Right lung (tissue), 10 donors: ENCODE measurements at places on chromosomes 2 and 18.

- DNase-seq = no peak
Measured at GRCh38 chr2:28678944-28679343, 72.7 kb upstream of the PPP1CB start.

- DNase-seq = no peak
Measured at GRCh38 chr18:28837100-28837499, 660.2 kb upstream of the CDH2 start.

DNA sequence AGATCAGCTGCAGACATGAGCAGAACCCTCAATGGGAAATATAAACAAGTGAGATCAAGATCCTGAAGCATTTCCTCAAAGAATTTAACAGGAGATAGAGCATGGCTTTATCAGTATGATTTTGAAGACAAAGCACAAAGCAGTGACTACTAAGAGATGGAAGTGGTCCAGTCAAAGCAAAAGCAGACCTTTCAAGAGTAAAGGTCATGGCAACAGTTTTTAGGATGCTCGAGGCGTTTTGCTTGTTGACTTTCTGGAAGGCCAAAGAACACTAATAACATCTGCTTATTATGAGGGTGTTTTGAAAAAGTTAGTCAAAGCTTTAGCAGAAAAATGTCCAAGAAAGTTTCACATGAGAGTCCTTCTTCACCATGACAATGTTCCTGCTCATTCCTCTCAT, 128.5 kb downstream of the KCNE4 start:
- no peak for DNase-seq

DNA sequence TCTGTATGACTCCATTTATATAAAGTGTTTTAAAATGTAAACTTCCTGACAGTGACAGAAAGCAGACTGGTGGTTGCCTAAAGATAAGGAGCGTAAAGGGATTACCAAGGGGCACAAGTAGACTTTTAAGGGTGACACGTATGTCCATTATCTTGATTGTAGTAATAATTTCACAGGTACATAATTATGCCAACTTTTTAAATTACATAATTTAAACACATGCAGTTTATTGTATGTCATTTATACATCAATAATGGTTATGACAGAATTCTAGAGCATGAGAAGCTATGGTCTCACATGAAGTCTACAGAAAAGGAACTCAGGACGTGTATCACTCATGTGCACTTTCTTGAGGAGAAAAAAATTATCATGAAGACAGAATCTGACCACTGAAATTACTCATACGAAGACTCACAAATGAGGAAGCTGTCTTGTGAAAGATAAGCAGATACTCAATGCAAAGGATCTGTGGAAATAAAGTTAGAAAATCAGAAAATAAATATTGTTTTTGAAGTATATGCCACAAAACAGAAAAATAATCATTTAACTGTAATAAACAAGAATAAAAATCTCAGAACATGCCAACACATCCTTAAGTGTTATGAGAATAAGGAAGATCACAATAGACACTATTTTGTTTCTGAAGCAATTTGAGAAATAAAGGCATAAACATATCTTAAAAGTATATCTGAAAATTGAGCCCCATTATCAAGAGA, 84.4 kb downstream of the TMEM131 start:
- no peak for DNase-seq

DNA sequence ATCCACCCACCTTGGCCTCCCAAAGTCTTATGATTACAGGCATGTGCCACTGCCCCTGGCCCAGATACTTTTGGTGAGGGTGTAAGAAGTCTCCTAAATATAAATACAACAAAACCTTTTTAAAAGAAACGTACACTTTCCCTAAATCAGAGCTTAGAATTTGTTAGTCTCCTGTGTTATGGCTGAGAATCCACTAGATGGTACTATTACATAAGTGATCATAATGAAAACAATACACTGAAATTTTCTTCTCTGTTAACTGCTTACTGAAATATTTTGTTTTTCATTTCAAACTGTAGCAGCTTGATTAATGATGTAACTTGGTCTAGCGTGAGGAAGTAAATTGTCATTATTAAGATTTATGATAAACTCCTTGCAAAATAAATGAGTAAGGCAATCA, 74.8 kb upstream of the FAM98A start:
- no peak for DNase-seq

DNA sequence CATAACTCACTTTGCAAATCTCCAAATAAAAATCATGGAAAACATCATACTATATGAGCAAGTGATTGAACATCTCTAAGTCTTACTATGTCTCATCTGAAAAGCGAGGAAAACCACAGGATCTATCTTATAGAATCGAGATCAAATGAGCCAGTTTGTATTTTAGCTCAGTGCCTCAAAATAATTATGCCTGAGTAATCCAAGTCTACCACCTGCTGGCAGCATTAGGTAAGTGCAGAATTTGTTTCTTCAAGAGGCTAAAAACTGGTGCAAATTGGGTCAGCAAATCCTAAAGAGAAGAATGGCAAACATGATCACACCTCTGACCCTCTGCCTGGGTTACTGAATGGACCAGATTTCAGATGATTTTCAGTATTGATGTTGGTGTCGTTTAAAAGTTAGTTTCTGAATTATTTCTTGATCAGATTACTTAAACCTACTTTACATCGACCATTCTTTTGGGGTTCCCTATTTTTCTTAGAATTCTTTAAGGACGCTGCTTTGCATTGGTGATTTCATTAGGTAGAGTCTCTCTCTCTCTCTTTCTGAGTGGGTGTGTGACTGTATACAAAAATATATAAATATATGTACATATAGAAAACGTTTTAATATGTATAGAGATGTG, 12.7 kb upstream of the FHOD3 start:
- peak; percentile 44 for DNase-seq

DNA sequence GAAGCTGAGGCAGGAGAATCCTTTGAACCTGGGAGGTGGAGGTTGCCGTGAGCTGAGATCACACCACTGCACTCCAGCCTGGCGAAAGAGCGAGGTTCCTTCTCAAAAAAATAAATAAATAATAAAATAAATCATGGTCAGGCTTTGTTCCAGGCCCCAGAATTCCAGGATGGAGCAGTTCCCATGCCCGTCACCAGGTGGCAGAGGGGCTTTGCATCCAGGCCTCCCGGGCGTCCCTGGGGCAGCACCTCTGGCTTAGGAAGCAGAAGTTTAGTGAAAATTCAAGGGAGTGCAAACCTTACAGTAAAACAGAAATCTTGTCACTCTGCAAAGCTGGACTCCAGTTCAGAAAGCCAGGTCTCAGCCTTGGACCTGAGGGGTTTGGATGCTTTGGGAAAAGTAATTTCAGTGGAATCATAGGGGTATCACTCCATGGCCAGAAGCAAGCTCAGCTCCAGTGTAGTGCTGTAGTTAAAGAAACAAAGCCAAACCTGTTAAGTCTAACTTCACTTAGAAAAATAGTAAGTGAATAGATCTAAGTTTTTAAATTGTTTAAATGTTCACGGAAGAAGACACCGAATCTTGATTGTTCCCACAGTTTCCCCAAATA, 512.7 kb downstream of the CMPK2 start:
- peak; percentile 34 for DNase-seq

DNA sequence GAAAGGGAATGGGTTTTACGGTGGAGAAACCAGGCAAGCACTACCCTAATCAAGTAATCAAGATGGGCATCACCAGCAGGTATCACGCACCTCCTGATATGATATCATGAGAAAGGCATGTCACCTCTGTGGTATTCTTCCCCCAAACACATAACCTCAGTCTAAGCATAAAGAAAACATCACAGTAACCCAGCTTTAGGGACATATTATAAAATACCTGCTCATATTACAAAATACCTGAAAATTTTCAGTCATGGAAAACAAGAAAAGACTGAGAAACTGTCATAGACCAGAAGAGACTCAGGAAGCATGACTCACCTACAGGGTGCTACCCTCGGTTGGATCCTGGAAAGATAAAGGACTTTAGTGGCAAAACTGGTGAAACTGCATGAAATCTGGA, 30.5 kb downstream of the GCKR start:
- no peak for DNase-seq

GRCh38 chr2:232350804-232351685, 27.5 kb upstream of the ALPP start:
- no peak for DNase-seq
